HTR-8/SVneo (cell line): ENCODE measurements at places on chromosomes 12 and 14.
A peak's percentile ranks its signal among the peaks of the same experiment; 100 is the strongest.

- DNase-seq, result no peak
Measured at GRCh38 chr12:13288937-13289652, 92.6 kb downstream of the EMP1 start.

DNA sequence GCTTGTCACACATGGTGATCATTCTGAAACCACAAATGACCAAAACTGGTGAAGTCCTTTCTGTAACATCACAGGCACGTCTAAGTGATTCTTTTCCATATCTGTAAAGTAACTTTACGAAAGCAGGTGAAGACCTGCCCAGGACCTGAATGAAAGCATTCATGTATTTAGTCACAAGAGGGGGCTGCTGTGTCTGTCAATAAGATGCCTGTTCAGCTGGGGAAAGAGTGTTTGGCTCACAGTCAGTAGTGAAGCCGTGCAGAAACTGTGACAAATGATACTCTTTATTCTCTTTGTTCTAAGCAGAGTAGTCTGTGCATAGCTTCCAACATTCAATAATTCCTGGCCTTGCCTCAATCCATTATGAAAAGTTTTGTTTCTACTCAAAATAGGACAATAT lies 373.5 kb upstream of the OR4E1 start:
- DNase-seq, result no peak

GRCh38 chr12:14572401-14572800 lies 4.7 kb upstream of the PLBD1 start:
- DNase-seq, result no peak

DNA sequence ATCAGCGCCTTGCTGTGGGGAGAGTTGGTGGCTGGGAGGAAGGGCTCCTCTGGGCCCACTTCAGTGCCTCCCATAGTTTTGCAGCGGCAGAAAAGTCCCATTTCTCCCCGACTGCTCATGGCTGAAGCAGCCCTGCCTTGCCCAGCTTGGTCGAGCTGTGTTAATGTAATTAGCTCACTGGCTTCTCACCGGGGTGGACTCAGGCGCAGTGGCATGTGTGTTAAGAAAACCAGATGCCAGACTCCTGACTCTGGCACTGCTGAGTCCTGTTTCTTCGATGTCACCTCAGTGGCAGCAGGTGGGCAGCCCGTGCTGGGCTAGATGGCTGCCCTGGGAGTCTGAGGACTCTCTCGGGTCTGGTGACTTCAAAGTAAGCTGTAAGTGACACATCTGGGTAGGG lies 47.4 kb downstream of the CHST11 start:
- DNase-seq, result no peak

DNA sequence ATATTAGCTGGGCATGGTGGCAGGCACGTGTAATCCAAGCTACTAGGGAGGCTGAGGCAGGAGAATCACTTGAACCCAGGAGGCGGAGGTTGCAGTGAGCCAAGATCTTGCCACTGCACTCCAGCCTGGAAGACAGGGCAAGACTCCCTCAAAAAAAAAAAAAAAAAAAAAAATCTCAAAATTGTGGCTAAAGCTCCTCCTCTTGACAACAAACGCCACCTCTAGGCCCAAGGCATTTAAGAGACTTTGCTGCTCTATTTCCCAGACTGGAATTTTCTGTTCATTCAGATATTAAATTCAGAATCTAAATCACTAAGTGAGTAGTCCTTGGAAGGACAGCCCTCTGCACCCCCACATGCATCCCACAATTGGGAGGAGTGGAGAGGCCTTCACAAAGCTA lies 1.4 kb downstream of the ZFYVE1 start:
- no peak for DNase-seq

DNA sequence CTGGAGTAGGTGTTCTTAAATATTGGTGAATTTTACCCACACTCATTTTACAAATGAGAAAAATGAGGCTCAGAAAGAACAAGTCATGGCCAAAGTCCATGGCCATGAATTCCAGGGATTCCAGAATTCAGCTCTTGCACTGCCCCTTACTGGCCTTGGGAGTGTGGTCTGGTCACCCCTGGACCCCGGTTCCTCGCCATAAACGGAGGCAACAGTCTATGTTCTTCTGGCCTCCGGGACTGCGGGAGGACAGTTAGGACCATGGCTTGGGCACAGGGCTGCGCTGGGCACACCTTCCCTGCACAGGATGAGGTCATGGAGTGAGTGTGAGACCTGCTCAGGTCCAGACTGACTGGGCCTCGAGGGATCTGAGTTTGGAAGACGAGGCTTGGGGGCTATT lies 6.9 kb downstream of the CCDC197 start:
- no peak for DNase-seq

- no peak for DNase-seq
Measured at GRCh38 chr12:42638697-42639096, 49.2 kb upstream of the PRICKLE1 start.

- DNase-seq, result no peak
Measured at GRCh38 chr14:49868720-49869114, 16.1 kb upstream of the NEMF start.

DNA sequence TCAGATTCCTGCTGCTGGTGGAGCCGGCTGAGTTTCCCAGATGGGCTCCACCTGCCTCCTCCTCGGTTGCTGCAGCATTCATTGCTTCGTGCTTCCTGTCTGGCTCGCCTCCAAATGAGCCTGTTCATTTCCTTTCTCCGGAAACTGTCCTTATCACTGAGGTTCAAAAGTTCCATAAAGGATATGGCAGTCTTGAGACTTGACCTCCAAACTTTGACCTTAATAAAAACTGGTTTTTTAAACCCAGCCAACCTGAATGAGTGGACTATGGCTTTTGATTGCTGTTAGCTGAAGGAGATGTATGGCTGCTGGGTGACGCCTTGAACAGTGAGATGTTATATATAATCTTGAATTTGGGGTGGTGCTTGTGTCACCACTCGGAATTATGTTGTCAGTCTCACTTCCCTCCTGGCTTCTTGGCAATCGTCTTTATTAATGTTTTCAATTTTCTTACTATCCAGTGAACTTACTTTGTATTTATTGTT lies 62.7 kb downstream of the RASSF3 start:
- DNase-seq, result peak; percentile 32

DNA sequence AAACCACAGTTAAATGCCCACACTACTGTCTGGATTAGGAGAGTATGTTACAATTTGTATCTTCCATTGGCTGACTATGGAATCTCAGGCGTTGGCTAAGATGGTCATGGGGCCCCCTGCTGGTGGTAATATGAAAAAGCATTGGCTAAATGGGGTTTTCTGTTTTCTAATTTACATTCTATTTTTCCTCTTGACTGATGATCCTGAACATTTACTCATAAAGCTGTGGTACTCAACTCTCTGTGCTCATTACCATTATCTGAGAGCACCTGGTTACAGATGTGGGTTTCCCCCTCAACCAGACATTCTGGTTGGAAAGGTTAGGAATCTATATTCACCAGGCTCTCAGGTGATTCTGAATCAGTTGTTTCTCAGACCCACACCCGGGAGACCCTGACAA lies 64.8 kb downstream of the WSCD2 start:
- peak; percentile 35 for DNase-seq
